NCI-H187 (cell line): ENCODE measurements at places on chromosomes 7 and 10.

GRCh38 chr7:118041251-118041878, 142.6 kb upstream of the LSM8 start:
- no peak for DNase-seq

- no peak for DNase-seq
Measured at GRCh38 chr7:111942450-111943081, 263.6 kb downstream of the DOCK4 start.

DNA sequence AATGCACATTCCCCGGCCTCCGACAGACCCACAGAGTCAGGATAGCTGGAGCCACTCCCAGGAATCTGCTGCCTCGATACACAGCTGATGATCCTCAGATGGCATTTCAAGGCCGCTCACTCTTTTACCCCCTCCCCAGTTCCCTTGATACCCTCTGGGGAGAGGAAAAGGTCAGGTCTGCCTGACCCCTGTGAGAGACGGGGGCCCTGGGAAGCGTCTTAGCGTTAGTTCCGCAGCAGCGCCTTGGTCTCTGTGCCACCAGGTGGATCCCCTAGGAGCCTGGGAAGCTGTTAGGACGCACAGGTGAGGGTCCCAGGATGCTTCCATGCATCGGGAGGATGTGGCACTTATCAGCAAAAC, 420.5 kb upstream of the FOXK1 start:
- DNase-seq, result no peak

DNA sequence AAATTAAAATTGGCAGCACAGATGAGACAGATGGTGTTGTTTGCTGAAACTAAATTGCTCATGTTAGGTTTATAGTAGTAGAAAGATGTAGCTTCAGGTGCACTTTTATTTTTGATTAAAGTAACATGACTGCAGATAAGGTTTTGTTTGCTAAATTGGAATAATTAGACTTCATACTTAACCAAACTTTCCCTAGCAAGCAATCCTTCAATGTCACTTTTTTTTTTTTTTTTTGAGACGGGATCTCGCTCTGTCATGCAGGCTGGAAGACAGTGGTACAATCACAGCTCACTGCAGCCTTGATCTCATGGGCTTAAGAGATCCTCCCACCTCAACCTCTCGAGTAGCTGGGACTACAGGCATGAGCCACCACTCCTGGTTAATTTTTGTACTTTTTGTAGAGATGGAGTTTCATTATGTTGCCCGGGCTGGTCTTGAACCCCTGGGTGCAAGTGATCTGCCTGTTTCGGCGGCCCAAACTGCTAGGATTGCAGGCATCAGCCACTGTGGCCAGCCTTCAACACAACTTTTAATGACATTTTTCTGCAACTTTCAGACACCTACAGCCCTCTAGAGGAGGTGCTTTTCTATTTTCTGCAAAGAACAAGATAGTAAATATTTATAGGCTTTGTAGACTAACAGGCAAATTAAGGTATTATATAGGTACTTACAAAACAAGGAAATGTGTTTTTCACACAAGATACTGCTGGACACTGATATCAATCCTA, 84.8 kb upstream of the CCNY start:
- no peak for DNase-seq

DNA sequence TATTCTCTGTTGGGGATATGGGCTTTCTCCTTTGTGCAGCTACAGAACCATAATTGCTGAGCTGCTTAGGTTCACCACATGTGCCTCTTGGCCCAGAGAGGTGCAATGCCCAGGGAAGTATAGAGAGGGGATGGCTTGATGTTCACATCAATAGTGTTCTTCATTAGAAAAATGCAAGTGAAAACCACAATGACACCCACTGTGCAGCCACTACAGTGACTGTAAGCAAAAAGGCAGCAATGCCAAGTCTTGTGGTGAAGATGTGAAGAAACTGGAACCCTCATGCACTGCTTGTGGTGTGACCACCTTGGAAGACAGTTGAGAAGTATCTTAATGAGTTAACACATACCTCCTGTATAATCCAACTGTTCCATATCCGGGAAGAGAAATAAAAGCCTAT, 318.9 kb upstream of the ZMIZ1 start:
- no peak for DNase-seq

DNA sequence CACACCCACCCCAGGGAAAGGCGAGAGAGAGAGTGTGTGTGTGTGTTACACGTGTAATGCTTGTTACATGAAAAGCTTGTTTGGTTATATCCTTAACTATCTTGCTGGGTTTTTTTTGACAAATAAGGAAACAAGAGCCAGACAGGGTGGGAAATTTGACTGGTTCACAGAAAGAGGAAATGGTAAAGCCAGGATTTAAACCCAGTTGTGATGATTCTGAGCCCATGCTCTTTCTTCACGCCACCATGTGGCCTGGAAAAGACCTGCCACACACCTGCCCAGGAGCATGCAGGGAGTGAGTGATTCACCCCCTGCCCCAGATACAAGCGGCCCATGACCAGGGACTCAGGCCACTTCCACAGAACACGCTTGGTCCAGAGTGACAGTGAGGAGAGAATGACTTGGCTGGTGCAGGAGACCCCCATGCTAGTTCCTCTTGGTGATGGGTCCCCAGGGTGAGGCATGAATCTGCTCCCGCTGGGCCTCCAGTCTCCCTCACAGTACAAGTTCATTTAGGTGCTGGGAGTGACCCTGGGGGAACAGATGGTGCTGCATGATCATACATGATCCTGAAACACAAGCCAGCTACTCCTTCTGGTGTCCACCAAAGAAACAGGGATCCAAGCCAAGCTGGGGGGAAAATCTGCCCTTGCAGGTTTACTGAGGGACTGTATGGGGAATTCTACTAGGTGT, 21.0 kb upstream of the EIF5AL1 start:
- no peak for DNase-seq

GRCh38 chr7:133234961-133235875, 17.7 kb upstream of the EXOC4 start:
- DNase-seq, result no peak

- peak; percentile 58 for DNase-seq
Measured at GRCh38 chr7:106283831-106284713, 711 bp downstream of the NAMPT start.

- no peak for DNase-seq
Measured at GRCh38 chr10:76451911-76452310, 1020.5 kb downstream of the LRMDA start.

GRCh38 chr10:3681642-3682554, 103.1 kb downstream of the KLF6 start:
- DNase-seq, result no peak

GRCh38 chr10:37948210-37948609, 28.2 kb downstream of the ZNF25 start:
- DNase-seq, result no peak

GRCh38 chr7:100983451-100984187, 14.3 kb downstream of the MUC12 start:
- no peak for DNase-seq

- DNase-seq, result no peak
Measured at GRCh38 chr10:59505926-59506325, 143.6 kb upstream of the FAM13C start.

DNA sequence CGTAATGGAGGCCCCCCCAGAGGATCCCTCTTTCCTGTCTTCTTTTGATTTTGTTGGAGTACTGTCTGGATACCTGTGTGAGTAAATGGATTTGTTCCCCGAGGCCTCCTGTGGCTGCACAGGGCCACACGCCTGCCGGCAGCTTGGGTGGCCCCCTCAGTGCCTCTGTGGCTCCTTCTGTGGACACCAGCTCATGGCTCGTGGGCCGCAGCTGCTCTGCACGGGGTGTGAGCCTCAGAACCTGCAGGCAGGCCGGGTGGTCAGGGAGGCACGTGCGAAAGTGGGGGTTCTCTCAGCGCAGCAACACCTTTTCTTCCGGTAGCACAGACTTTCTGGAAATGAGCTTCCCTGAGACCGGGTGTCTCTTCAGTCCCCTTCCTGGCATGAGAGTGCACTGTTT, 70.3 kb downstream of the WDR37 start:
- no peak for DNase-seq

DNA sequence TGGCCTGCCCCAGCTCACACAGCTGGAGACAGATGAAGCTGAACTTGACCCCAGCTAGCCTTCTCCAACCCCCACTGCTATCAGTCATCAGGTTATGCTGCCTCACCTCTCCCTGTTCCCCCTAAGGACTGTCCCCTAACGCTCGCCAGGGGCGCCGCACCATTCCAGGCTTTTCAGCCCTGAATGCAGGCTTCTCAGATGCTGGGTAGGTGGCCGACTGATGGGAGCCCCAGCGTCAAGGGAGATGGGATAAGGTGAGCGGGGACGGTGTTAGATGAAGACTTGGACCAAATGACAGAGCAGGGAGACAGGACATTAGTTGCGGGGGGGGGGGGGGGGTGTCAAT, 15.8 kb upstream of the OPALIN start:
- no peak for DNase-seq

DNA sequence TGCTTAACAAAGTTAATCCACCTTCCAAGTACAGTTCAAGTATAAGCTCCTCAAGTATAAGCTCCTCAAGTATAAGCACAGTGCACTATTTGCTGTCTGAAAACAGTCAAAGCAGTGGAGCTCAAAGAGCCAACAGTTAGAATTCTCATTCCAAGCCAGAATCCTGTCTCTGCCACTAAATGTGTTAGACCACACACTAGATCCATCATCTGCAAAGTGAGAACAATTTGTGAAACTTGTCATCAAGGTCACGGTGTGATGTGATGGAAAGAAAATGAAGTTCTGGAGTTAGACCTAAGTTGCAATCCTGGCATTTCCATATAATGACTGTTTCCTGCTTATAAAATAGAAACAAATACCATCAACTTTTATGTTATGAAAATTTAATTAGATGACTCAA, 602.5 kb downstream of the TNS3 start:
- no peak for DNase-seq

GRCh38 chr7:6028563-6028962, 2.6 kb upstream of the ANKRD61 start:
- no peak for DNase-seq

- no peak for DNase-seq
Measured at GRCh38 chr10:14528450-14528849, 197.7 kb upstream of the FRMD4A start.

DNA sequence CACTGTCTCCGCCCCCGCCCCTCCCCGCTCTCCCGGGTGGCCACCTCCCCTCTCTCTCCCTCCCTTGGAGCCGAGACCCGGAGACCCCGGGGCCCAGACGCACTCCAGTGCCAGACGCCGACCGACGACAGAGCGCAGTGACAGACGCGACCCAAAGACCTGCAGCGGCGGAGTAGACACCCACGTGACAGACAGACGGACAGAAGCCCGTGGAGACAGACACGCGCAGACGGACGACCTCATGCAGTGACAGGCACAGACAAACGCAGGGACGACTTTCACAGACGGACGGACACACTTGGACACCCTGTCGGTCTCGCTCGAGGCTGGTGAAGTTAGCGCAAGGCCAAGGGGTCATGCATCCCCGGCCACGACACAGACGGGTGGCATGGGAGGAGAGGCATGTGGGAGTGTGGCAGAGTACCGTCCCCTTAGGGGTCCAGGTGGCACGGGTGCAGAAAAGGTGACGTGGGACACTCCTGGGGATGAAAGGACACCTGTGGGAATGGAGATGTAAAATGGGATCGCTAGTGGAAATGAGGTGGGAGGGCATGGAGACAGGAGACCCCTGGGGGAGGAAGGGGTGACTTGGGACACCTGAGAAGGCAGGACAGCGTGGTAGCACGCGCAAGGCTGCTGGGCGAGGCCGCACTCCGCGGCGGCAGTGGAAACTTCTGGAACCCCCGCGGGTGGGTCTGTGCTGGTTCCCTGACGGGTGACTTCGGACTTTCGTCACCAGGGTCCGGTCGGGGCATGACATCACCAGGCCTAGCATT, 456 bp upstream of the ACHE start:
- no peak for DNase-seq

DNA sequence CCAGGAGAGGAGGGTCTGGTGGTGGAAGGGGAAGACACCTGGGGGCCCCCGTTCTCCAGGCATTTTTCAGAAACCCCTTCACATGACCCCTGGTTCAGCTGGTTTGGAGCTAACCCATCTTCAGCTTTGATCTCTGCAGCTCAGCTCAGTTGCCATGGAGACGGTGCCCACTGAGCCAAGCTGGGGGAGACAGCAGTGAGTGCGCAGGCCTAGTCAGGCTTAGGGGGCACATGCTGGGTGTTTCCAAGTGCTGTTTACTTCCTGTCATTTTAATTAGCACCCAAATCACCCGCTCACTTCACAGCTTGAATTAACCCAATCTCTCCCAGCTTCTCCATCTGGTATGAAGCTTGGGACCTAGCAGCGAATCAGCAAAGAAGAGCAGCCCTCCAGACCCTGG, 9.0 kb downstream of the SPOCK2 start:
- DNase-seq, result no peak

- DNase-seq, result no peak
Measured at GRCh38 chr7:1851721-1852516, 181.8 kb downstream of the ELFN1 start.

DNA sequence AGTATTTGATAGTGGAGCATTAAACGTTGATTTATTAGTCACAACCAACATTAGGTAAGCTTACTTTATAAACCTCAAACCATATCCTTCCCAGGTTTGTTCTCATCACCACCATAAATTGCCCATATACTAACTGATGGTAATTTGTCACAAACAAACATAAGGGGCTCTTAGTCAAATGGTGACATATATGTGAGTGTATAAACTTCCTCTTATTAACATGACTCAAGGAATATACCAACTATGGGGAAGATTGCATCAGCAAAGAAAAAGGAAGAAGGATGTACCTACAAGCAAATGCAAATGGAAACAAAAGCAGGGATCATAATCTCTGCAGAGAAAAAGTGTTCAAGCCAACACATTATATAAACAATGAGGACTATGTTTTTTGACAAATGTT, 418.2 kb upstream of the AKR1E2 start:
- no peak for DNase-seq

DNA sequence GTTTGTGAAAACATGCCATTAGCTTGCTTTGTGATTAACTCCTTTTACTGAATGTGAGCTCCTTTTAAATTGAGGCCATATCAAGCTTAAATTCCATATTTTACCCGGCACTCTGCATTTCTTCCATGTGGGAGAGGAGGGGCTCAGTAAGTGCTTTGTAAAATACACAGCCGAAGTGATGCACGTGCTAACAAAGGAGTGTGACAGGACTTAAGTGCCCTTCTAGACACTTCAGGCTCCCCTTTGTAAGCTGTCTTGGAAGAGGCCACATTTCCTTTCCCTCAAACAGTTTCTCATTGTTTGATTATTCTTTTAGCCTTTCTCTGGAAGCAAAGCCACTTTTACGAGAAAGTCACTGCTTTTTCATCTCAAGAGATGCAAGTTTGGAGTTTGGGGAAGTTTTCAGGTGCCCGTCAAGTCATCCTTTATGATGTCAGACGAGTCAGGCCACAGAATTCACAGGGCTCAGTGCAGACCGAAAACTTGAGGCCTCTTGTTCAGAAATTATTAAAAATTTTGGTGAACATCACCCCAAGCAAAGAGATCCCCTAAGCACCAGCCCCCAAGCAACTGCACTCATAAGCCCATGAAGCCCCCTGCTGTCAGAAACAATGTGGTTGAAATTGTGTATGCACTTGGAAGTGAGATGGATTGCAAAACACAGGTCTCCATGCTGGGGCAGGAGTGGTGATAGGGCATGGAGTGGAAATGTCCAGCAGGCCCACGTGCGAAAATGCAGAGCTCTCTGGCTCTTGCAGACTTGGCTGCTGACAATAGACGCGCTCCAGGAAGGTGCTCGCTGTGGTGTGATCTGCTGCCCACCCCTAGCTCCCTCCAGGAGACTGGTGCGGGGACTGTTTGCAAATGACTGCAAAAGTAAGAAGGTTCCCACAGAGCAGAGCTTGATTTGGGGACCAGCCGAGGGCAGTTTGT, 11.5 kb downstream of the IKZF1 start:
- DNase-seq, result peak; percentile 26
